ENCODE measurements at places on chromosomes 11 and 22.

DNA sequence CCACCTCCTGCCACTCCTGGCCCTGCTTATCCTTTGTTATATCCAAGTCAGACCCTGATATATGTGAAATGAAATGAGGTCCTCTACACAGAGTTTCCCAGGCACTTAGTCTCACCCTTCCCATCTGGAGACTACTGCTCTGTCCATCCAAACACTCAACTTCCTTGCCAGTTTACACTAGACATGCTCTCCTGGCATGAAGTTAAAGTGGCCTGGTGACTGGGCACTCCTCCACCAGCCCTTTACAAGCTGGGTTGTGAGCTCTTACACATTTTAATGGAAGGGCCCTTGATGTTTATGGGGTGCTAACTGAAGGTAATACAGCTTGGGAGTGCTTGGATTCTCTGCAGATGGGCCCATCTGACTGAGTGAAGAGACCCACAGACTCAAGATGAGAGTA lies 216.1 kb upstream of the NARS2 start:
- DNase-seq: no peak

DNA sequence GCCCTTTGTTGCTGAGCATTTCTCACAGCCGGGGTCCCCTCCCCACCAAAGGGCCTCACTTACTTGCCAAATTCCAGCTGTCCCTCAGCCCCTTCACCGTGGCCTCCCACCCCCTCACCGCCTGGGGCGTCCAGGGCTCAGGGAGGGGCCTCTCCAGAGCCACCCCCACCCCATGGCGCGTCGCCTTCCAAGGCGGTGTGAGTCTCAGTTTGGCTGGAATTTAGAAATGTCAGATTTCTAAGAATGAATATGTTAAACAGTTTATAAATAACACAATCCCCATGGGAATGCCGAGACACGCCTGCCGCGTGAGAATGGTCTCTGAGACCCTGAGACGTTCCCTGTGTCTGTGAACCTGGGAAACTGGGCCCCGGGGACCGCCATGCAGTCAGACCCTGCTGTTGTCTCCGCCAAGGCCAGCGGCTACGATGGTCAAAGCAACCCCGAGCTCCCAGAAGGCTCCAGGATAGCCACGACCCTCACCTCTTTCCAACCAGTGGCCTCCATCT lies 28.9 kb downstream of the CELSR1 start:
- peak; percentile 70 for DNase-seq

- DNase-seq: peak; percentile 98
Observed at GRCh38 chr11:118910309-118911112, 15.2 kb downstream of the BCL9L start.

DNA sequence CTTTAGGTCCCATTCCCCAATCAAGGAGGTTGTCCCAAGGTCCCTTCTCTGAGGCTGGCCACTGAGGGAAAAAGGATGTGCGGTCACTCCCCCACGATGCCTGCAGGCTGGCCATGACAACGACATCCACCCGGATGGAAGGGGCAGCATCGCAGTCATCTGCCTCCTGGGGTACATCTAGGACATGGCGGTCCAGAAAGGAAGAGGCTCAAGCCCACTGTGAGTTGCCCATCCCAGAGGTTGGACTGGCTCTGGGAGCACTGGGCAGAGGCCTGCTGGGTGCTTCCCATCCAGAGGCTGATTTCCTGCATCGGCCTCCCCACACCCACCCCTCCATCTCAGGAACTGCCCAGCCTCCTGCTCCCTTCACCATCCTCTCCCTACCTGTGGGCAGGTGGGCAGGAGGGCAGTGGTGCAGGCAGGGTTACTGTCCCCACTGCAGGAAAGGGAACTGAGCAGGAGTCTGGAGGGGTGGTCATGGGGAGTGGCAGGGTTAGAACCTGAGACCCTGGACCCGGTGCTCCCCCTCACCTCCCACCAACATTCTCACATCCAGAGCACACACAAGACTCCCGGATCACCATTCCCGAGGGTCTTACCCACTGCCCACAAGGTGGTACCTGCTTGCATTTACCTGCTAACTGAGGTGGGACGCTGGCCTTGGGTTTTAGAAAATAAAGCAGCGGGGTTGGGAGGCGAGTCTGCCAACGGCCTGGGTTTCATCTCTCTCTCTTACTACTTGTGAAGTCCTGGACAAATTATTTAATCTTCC lies 4.4 kb downstream of the RCE1 start:
- DNase-seq: peak; percentile 62

DNA sequence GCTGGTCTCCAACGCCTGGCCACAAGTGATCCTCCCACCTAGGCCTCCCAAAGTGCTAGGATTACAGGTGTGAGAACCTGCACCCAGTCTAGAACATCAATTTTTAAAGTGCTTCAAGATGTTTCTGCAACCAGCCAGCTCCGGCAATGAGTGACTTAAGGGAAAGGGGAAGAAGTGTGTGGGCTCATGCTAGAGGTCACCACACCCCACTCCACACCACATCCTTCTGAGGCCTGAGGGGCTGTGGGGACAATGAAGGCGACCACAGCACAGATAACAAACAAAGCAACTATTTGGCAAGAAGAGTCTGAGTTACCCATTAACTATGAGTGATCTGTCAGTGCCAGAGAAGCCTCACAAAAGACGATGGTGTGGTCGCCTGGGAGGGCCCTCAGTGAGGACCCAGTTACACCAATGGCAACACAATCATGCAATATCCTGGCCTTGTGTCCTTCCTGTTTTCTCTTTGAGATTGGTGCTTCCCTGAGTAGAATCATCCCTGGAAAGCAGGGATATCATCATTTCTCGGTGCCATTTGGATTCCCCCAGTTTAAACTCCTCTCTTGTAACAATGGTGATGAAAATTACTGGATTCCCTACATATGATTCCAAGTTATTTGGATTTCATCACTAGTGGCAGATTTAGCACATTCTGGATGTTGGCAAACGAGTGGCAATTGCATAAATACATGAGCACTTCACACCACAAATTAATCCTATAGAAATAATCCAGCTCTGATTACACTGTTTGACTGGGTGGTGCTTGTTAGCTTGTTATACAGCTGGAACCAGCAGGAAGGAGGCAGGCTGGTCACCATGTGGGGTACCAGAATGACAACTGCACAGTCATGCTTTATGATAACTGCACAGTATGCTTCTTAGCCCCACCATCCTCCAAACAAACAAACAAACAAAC lies 18.4 kb downstream of the ABTB2 start:
- DNase-seq: peak; percentile 19

DNA sequence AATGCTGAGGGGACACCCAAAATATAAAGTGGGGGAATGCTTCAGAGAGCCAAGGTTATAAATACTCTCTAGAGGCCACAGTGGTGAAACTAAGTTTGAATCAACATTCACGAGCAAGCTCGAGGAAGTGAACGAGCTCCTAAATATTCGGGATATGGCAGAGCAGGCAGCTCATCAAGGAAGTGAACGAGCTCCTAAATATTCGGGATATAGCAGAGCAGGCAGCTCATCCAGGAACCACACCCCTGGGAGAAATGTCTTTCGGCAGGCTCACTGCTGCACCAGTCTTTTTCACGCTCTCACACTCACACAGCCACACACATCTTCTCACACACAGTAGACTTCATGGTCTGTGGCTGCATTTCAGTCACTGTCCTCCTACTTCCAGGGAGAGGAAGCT lies 787.5 kb downstream of the OPCML start:
- DNase-seq: peak; percentile 75

DNA sequence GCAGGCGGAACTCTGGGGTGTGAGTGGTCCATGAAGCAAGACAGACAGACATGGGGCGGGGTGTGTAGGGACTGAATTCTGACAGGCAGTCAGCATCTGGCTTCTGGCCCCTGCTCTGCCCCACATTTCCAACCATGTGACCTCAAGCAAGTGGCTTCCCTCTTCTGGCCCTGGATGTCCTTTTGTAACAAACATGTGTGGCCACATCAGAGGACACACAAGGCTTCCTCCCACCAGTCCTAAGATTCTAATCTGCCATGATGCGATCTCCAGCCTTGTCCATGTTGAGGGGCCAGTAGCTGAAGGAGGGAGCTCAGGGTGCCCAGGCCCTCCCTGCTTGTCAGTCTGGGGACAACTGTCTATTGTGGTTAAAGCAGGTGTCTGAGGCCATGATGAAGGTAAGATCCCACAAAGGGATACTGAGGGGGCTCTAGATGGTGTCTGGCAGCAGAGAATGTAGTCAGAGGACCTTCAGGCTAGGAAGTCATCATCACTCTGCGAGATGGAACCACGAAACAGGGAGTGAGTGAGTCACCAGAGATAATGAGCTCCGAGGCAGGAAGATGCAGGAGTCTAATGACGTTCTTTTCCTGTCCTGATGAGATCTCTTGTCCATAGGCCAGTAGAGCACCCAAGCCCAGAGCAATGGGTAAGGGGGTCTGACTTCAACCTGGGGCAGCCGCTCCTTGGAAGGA lies 27.4 kb downstream of the DRD2 start:
- DNase-seq: peak; percentile 83

- DNase-seq: no peak
Observed at GRCh38 chr11:12585861-12586260, 88.4 kb upstream of the TEAD1 start.

DNA sequence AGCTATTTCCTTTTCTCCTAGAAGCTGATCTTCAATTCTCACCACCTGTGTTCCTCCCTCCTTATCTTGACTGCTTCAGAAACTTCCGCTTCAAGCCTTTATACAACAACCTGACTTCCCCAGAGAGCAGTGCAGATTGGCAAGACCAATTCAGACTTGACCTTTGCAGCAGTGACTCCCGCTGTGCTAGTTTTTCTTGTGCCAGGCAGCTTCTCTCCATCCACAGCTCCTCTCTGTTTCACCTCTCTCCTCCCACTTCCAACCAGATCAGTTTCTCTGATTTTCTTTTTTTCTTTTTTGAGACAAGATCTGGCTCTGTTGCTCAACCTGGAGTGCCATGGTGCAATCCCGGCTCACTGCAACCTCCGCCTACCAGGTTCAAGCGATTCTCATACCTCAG lies 74.3 kb downstream of the GRAMD1B start:
- DNase-seq: no peak

DNA sequence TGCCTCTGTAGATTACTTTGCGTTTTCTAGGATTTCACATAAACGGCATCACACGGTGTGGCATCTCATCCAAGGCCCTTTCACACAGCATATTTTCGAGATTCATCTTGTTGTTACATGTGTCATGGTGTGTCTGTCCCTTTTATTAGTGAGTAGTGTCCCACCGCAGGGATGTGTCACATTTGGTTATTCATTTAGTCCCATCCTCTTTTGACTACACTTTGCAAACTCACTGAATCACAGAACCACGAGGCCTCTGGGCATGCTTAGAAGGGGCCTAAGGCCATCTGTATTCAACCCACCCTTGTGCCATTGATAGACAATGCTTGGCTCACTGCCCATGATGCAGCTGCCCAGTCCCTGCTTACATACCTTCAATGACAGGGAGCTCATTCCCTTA lies 4.2 kb upstream of the RAC2 start:
- no peak for DNase-seq

DNA sequence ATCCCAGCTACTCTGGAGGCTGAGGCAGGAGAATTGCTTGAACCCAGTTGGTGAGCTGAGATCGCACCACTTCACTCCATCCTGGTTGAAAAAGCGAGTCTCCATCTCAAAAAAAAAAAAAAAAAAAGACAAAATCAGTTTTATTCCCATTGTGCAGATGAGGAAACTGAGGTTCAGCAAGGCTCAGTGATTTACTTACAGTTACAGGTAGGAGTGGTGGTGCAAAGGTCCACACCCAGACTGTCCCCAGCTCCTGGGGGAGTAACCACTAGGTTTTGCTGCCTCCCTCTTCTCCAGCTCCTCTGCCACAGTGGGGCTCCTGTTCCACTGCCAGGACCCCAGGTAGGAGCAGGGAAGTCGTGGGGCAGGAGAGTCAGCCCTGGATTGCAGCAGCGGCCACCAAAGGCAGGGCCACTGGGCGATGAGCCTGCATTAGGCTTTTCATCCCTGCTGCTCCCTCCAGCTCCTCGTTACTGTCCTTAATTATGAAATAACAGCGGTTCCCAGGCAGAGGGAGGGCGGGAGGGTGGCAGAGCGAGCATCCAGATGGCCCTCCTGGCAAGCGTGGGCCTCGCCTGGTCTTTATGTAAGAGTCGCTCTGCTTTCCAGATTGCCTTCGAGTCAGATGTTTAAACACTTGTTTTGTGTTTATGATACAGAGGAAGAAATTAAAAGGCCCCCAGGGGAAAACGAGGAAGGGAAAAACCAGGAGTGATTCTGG lies 15.5 kb upstream of the RASD2 start:
- no peak for DNase-seq

DNA sequence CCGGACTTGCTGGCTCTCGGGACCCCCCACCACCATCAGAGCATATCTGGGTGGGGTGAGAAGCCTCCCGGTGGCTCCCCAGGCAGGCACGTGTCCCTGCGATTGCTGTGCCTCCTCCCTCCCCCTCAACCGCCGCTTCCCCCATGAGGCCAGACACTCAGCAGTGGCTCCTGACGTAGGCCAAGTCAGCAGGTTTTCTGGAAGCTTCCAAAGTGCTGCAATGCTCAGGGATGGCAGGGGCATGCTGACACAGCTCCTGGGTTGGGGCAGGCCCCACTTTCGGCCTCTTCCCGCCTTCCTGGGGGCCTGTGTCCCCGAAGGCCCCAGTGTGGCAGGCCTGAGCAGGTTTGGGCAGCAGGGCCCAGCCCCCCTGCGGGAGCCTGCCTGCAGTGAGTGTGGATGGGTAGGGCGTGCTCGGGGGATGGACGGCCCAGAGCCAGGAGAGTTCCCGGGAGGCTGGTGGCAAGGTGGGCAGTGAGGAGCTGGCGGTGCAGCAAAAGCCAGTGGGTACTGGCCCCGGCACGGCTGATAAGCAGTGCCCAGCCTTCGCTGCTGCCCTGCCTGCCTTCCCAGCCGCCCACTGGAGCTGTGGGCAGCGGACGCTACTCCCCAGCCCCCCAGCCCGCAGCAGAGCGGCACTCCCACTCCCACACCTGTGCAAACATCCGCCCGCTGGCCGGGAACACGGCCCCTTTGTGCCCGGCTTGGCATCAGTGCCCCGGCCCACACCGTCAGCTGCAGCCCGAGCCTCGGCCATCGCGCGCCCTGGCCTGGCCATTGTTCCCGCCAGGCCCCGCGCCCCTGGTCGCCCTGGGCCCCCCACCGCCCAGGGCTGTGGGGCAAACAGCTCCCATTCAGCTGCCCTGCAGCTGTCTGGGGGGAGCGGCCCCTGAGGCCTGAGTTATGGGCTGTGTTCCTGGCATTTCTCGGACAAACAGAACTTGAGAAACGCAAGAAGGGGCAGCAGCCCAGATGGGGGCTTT lies 125.0 kb downstream of the KCNQ1OT1 start:
- DNase-seq: peak; percentile 86

- DNase-seq: no peak
Observed at GRCh38 chr11:111585371-111585770, 16.9 kb upstream of the SIK2 start.

DNA sequence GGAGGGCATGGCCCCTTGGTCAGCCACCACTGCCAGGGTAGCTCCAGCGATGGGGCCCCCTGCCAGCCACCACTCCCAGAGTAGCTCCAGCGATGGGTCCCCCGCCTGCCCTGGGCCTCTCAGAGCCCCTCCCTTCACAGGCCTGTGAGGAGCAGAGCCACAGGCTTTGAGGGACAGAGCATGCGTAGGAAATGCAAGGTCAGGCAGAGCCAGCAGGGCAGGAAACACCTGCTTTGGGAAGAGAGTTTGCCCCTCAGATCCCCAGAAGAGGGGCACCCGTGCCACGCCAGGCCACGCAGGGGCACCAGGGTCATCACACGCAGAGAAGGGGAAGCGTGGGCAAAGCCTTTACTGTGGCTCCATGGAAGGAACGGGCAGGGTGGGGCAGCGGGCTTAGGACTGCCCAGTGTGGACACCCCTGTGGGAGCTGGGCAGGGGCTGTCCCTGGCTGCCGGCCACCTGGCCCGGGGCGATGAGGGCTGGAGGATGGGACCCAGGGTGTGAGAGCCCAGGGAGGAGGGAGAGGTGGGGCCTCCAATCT lies 477.8 kb downstream of the BRD1 start:
- DNase-seq: no peak
